NCI-H1105 treated with DMSO at 0.1 percent for 48 hours (cell line): ENCODE measurements at places on chromosomes 5 and 9.

DNA sequence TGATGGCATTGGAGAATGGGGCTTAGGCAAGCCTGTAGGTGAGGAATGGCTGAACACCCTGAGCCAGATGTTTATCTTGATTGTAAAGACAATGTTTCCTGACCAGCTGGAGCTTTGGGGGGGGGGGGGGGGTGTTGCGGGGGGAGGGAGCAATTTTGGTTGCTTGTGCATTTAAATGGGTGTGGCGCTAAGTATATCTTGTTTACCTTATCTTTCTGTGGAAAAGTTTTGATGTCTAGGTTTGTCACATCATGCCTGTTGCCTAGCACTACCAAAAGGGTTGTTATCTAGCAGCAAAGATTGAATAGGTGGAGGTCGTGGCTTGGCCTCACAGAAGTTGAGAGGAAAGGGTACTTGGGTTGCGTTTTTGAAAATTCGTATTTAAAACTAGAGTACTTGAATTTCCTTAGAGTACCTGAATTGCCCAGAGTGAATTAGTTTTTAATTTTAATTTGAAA, 1.3 kb downstream of the SMAD5 start:
- DNase-seq: no peak

DNA sequence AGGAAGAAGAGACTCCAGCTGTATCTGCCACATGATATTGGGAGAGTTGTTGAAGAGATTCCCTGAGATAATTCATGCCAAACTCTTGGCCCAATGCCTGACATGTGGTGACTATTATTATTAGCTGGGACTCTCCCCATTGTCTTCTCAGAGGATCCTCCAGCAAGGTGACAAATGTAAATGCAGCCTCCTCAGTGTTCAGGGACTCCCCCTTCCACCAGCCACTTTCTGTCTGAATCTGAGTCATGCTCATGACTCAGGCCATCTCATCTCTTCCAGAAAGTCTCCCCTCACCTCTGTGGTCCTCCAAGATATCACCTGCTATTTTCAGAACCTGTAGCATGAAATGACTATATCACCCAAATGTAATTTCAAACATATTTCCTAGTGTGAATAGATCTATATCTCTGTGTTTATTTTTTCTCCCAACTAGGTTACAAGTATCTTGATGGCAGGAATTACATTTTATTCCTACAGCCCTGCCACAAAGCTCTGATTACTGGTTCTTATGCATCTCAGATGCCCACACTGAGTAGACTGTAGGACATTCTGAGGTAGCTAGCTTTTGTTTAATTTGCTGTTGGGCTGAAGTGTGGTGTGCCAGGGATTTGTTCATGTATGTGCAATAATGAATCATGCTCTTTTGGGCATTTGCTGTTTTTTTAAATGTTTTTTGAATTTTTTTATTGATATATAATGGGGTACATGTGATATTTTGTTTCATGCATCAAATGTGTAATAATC, 126.6 kb upstream of the IL12B start:
- DNase-seq: no peak

- DNase-seq: peak; percentile 69
These were observed at the start of gene GRAMD2B for GRCh38 chr5:126422994-126423788. Gene GRAMD2B, plus strand, starts transcription at chr5:126423409. Its CDS starts 198 bp downstream, at chr5:126423607.

GRCh38 chr9:8872802-8873201, 1073.2 kb upstream of the DMAC1 start:
- no peak for DNase-seq

DNA sequence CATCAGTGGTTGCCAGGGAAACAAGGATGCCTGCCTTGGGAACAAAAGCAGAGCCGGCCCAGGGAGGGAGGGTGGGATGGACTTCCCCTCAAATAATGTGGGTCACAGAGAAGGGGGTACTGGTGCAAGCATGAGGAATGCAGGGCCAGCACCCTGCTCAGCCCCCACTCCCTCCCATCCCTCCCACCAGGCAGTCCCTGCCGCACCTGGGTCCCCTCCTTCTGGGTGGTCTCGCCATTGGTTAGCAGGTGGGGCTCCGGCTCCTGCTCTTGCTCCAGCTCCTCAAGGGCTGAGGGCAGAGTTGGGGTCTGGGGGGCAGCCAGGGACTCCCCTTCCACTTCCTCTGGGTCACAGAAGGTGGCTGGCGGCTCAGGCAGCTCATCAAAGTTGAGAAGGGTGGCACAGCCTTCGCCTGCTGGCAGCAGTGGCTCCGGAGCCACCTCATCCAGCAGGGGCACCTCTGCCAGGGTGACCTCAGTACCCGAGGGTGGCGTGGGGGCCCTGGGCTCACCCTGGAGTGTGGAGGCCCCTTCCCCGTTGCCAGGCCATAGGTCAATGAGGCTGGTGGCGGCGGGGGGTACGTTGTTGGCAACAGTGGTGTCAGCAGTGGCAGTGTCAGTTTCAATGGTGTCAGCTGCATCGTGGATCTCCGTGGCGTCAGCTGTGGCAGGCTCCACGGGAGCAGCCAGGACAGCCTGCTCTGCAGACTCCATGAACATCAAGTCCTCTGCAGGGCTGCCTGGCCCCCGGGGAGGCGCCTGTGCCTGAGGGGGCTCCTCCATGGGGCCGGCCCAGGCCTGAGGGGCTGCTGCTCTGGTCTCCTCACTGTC, 11.5 kb downstream of the PRR7 start:
- DNase-seq: no peak

DNA sequence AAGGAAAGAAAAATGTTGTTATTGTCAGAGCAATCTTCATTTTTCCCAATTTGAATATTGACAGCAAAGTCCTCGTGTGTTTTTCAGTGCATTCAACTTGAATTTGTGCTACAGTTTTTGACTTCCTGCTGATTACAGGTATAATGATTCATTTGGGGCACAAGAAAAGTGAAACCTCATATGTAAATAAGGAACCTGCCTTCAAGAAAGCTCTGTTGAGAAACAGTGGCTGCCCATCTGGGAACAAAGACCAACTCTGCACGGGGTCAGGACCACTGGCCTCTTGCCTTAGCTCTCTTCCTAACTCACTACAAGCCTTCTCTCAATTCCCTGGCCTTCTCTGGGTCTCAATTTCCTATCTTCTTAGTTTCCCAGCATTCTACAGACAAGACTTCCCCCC, 21.0 kb downstream of the TIMD4 start:
- DNase-seq: no peak

- no peak for DNase-seq
These were observed 115.4 kb downstream of the OXCT1 start for GRCh38 chr5:41754857-41755256.

- no peak for DNase-seq
These were observed 104.7 kb downstream of the C9orf152 start for GRCh38 chr9:110103257-110103656.

DNA sequence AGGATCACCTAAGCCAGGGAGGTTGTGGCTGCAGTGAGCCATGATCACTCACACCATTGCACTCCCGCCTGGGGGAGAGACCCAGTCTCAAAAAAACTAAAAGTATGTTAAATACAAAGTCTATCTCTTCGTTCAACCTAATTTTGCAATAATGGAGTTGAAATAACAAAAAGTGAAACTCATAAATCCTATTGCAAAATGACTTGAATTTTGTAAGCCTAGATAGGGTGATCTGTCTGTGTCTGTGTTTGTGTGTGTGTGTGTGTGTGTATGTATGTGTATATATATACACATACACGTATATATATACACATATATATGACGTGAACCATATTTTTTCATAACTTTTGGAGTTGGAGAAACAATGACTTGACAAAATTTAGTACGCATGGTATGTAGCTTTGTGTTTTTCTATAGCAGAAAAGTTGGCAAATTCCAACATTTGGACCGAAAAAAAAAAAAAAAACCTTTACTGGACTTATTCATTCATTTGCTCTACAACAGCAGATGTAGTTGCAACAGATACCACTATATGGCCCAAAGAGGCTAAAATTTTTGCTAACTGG, 76.9 kb upstream of the CDH6 start:
- DNase-seq: no peak

DNA sequence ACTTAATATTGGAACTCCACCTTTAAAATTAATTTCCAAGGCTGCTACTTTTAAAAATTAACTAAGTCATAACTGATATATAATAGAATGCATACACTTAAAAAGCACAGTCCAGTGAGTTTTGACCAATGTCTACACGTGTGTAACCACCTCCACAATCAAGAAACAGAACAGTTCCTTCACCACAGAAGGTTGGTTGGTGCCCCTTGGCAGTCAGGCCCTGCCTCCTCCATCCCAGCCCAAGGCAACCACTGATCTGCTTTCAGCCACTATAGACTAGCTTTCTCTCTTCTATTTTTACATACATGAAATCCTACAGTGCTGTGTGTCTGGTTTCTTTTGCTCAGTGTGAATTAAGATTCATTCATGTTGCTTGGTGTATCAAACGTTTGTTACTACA, 215.2 kb downstream of the CRB2 start:
- DNase-seq: no peak

DNA sequence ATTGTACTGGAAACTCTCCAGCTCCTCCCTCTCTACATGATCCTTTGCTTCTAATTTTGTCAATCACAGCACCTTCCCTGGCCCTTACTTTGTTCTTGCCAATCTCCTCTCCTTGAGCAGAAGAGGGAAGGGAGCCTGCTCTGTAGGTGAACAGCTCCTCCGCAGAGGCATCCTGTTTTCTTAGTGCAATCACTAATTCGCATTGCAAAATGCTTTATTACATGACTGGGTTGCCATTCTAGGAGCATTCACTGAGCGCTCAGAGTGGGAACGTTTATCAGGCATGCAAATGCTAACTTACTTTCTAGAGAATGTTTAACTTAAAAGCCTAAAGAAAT, 416 bp upstream of the SNX18 start:
- DNase-seq: no peak

DNA sequence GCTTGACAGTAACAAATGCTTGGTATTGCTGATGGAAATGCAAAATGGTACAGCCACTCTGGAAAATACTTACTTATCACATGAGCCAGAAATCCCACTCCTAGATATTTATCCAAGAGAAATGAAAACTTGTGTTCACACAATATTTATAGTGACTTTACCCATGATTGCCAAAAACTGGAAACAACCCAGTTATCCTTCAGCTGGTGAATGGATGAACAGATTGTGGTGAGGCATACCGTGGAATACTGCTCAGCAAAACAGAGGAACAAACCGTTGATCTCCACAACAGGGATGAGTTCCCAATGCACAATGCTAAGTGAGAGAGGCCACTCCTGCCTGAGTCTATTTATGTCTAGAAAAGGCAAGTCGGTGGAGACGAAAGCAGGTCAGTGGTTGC, 40.5 kb upstream of the LRRC14B start:
- DNase-seq: no peak
